ENCODE measurements at places on chromosomes 16 and 17.

GRCh38 chr17:55120651-55121050 is 144.1 kb upstream of the HLF start:
- no peak for DNase-seq

DNA sequence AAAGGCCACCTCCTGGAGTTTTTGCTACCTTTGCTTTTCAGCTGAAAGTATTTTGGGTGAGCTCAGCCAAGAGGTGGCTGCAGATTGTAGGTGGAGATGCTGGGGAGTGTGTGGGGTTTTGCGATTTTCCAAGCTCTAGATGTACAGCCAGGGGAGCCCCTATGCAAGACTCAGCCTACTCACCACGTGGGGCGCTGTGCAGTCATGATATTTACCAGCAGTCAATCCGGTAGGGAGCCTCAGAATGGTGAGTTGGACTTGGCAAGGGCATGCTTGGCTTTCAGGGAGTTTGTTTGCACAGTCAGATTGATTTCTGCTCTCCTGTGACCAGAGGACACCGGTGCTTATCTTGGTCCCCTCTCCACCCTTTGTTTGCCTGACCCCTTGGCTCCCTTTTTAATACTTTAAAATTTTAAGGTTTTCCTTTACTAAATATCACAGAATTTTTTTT is 175.3 kb downstream of the UTP18 start:
- peak; percentile 60 for DNase-seq

DNA sequence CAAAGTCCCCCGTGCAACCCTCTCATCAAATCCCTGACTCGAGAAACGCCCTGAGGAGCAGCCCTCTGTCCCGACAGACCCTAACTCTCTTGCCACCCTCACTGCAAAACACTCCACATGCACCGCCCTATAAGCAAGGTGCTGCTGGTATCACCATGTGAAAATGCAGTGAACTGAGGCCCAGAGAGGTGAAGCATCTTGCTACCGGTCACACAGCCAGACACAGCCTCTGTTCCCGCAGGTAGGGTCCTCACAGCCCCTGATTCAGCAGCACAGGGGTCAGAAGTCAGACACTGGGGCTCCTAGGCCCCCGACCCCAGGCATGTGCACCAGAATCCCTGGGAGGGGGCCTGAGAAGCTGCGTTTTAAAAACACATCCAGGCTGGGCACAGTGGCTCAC is 1.1 kb downstream of the CIBAR2 start:
- no peak for DNase-seq

GRCh38 chr16:86432691-86433090 is 77.6 kb upstream of the FOXF1 start:
- DNase-seq = no peak

DNA sequence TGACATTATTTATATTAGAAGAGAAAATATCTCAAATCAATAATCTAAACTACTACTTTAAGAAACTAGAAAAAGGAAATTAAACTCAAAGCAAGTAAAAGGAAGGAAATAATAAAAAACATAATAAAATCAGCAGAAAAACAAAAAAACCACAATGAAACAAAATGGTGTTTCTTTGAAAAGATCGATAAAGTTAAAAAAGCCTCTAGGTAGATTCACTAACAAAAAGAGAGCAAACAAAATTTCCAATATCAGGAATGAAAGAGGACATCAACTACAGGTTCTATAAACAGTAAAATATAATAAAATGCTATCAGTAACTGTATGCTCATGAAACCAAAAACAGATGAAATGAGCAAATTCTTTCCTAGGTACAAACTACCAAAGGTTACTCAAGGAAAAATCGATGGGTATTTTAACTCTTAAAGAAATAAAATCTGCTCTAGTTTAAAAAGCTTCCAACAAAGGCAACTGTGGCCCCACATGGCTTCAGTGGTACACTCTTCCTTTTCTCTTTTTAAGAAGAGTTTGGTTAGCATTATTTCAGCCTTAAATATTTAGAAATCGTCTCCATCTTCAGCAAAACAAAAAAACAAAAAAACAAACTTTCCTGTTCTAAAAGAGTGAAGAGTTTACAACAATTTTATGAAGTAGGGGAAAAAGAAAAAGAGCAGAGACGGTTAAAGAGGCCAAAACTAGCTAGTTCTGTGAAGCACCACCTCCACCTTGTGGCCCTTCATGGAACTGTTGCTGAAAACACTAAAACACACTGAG is 102.2 kb downstream of the TRIM37 start:
- DNase-seq = peak; percentile 74

DNA sequence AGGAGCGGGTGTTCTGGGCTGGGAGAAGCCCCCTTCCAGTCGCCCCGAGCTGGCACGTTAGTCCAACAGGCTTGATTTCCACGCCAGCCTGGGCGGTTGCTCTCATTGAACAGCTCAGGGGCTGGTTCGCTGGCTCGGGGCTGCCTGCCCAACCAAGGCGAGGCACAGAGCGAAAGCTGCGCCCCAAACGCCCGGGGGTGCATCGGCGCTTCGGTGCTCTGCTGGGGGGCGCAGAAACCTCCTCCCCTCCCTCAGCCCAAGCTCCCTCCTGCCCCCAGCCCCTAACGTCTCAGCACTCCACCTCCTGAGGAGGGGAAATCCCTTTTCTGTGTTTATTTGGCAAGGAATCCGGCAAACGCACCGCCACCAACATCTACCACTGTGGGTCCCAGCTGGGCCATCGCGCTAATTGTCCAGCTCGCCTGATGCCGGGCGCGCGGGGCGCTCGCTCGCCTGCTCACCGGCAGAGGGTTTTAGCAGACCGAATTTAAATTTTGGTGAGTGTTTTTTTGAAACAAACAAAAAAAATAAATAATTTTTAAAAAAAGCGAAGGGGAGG is 29.5 kb upstream of the RBFOX1 start:
- no peak for DNase-seq

DNA sequence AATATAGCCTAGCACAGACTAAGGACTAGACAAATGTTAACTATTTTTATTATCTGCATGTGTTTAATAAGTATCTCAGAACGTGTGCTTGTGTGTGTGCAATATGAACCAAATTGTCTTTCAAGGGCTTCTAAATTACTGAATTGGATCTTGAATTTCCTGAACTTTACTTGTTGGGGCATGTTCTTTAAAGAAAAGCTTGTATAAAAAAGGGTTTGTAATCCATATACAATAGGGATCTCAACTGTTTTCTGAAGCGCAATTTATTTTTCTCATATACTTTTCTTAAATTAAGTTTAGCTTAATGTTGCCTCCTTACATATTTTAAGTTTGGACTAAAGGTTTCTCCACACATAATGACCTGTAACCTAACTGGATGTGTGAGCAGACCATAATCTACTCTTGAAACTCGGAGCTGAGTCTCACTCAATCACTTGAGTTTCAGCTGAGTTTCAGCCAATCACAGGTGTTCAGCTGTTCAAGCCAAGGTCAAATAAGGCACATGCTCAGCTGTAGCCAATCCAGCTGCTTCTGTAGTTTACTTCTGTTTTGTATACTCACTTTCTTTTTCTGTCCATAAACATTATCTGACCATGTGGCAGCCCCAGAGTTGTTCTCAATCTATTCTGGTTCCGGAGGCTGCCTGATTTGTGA is 72.3 kb downstream of the CDK5R1 start:
- no peak for DNase-seq

DNA sequence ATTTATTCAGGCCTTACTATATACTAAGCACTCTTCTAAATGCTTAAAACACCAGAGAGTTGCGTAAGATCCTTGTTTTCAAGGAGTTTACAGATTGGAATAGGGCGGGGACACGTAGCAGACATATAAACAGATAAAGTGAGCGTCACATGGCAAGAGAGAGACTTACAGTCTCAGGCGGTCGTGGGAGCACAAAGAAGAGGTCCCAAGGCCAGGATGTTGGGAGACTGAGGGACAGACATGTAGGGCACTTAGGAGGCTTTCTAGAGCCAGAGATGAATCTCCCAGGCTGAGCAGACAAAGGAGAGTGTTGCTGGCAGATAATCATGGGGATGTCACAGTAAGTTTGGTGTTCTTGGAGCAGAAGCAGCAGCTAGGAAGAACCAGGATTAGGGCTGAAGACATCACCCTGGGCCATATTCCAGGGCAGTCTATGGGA is 119.1 kb upstream of the ANKFN1 start:
- no peak for DNase-seq

- peak; percentile 80 for DNase-seq
Observed at GRCh38 chr16:80006241-80007215, 406.0 kb upstream of the MAF start.

DNA sequence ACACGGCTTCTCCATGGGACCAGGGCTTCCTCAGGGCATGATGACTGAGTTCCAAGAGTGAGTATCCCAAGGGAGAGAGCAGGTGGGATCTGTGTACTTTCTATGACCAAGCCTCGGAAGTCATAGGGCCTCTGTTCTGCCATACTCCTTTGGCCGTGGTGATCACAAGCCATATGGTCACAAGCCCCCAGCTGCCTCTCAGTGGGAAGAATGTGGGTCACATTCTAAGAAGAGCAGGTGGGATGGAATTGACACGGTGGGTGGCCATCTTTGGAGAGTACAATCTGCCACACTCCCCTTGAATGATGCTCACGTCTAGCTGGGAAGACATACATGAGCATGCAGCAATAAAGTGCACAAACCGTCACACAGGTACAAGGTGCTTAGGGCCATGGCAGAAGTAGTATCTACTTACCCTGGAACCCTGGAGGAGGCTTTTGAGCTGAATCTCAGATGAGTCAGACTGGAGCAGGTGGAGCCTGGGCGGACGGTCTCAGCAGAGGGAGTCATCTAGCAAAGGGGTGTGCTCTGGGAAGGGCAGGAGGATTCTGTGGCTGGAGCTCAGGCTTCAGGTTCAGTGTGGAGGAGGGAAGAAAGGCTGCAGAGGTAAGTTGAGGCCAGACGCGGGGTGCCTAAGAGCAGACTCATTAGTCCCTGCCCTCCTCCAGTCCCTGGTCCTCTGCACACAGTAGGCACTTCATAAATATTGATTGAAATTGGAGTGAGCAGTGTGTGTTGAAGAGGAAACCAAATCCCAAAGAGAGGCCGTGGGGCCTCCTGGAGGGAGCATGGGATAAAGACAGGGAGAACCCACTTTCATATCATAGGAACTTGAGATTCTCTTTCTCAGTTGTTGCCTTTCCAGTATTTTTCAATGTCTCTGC is 26.6 kb downstream of the GOSR2 start:
- peak; percentile 75 for DNase-seq

GRCh38 chr17:42704837-42705494 is 22.6 kb downstream of the CNTNAP1 start:
- no peak for DNase-seq

DNA sequence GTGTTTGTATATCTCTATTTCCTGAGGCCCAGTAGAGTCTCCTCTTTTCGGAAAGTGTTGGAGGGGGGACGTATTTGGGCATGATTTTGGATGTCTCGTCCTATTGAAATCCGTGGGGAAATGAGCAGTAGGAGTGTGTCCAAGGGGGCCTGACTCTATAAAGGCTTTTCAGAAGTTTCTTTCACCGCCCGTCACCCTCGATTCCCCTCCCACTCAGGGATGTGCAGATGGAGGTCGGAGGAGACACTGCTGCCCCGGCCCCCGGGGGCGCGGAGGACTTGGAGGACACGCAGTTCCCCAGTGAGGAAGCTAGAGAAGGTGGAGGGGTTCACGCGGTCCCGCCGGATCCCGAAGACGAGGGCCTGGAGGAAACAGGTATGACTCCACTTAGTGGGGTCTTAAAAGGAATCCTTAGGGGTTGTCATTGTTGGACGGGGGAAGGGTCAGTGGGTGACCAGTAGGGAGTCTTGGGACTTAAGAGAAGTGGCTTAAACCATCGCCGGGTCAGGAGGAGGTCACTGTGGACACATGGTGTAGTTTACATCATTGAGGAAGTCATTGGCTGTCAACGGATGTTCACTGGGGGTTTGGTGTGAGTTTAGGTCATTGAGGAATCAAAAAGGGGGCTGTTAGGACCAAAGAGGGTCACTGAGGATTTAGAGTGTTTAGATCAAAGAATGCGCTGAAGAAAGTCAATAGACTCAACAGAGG is 424 bp downstream of the MON1B start:
- peak; percentile 32 for DNase-seq

DNA sequence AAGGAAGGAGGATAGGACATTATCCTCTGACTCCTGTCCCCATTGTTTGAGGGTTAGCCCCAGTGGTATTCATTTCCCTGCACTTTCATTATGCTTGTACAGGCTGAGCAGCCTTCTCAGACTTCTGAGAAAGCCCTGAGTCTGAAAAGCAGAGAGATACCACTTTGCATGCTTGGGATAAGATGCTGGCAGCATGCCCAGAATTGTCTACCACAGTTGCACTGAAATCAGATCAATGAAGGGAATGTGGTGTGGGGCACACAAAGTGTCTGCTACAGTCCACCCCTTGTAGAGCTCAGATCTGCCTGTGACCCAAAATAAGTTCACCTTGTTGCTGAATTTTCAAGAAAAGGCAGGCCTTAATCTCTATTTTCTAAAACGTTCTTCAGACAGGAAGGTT is 160.6 kb downstream of the CCT6B start:
- no peak for DNase-seq

GRCh38 chr17:49573510-49574322 is 2.0 kb upstream of the NXPH3 start:
- DNase-seq = no peak

- no peak for DNase-seq
Observed at GRCh38 chr16:16073001-16073545, 123.7 kb downstream of the ABCC1 start.

DNA sequence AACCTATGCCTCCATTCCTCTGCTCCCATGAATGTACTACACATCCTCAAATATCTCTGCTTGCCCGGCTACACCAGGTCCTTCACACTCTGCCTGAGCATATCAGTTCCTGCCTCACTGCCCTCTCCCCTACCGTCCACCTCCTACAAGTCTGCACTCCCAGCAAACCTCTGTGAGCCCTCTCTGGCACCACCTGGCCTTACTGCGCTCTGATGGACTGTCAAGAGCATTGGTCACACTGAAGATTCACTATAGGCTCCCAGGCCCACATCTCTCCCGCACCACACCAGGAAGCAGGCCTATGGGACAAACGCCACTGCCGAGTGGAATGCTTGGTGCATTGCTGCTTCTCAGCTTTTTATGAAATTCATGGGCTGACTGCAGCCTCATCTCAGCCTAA is 8.9 kb downstream of the GINS2 start:
- no peak for DNase-seq
